ENCODE measurements at places on chromosomes 2 and 18.

GRCh38 chr2:218020281-218020680 lies 17.5 kb upstream of the TNS1 start:
- peak; percentile 38 for DNase-seq

- DNase-seq = no peak
Measured at GRCh38 chr2:38610851-38611801, 8.4 kb upstream of the HNRNPLL start.

DNA sequence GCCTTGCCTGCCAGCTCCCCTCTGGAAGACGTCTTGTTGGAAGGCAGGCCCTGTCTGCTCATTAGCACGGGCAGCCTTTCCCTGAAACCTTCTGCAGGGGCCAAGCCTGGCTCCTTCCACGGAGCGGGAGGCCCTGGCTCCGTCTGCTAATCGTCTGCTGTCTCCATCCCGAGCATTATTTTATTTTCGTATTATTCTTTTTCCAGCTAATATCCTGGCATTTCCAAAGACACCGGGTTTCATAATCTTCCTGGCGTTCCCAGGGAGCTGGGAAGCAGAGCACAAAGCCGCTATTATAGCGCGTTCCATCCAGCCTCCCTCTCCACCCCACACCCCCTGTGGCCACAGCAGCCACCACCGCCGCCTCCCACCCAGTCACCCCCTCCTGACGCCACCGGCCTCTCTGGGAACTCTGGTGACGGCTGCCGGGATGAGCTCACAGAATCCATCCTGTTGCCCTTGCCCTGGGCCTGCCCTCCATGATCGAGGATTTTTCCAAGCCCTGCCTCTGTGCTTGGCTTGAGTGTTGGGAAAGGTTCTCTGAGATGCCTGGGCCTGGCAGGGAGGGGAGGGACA lies 125.5 kb downstream of the DYSF start:
- peak; percentile 82 for DNase-seq

GRCh38 chr2:43717322-43717721 lies 41.1 kb upstream of the C1GALT1C1L start:
- DNase-seq = no peak

Data from sigmoid colon (tissue), 7 donors.